IPS DF 19.7 (cell line): ENCODE measurements at places on chromosomes 3 and 15.

GRCh38 chr3:178629430-178630178 is 93.4 kb downstream of the KCNMB2 start:
- no peak for DNase-seq

DNA sequence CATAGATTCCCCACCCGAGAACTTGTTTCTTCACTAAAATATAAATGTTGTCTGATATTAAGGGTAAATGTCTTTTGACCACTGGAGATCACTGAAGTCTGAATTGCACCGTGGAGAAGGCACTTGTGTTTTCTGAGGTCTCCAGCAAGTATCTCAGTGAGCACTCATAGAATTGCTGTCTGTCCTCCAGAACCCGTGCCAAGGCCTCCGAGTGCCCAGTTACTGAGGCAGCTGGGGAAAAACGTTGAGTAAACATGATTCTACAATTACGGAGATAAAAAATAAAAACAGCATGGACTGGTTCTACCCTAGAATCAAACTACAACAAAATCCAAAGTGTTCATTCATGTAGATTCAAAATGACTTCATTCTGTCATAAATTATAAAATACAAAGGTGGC is 60.0 kb downstream of the MLH1 start:
- DNase-seq: no peak

GRCh38 chr3:155313300-155313699 is 19.8 kb upstream of the STRIT1 start:
- DNase-seq: no peak

GRCh38 chr3:133894353-133895207 is 1.1 kb downstream of the RAB6B start:
- DNase-seq: no peak

- no peak for DNase-seq
Measured at GRCh38 chr3:42189736-42190135, 76.2 kb downstream of the CCK start.

DNA sequence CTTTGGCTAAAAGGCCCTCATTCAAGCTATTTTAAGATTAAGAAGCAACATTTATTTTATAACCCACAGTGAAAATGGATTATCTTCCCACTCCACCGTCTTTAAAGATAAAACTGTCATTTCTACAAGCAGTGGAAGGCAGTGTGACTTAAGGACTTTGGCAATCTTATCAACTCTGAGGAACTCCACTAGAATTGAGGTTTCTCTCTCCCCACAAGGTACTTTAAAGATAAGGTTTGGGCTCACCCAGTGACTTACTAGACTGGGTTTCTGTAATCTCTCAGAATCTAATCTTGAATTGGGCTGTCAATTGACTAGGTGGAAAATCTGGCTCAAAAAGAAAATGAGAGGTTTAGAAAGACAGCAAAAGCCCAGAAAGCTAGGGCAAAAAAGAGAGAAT is 21.7 kb downstream of the ZNF385D start:
- no peak for DNase-seq

GRCh38 chr3:140706360-140706759 is 28.5 kb downstream of the TRIM42 start:
- DNase-seq: no peak
